ENCODE measurements at places on chromosomes 7 and 10. TPM values are rescaled to one million over a fixed set of nuclear protein-coding genes. Genes with fewer than 3 reads are reported as not detected.

DNA sequence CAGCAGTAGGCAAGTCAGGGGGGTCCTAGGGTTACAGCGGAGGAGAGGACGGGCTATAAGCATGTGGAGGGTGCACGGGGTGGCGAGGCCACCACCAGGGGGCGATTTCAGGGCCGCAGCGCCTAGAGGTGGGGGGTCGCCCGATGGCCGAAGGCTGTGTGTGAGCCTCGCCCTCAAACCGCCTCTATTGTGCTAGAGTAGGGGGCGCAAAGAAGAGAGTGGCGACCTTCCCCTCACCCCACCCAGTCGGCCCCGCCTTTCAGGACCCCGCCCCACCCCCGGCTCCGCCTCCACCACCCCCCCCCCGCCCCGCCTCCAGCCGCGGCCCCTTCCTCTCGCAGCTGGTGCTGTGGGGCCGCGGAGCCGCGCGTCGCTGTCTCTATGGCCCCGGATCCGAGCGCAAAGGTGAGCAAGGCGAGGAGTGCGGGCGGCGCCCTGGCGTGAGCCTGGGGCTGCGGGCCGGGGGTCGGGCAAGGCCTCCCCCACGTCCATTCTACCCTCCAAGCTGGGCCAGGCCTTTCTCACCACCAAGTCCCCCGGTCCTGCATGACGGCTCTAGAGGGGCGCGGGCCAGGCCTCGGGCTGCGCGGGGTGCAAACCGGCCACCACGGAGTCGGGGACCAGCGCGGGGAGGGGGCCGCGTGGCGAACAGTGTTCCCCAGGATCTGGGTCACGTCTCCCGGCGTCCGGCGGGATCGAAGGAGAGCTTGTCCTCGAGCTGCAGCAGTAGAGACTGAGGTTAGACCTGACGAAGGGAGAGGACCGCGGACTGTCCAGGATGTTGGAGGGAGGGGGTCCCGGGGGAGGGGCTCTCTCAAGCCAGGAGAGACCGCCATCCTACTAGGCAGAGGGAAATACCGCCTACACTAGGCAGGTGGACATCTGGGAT is at the start of gene SEMA4G:
TSS of gene SEMA4G (plus strand) at position 318 of the 889 bp plus-strand sequence. CDS start 3,409 bp downstream, outside the sequence.
- peak; percentile 43 for DNase-seq

GRCh38 chr7:28835800-28836199 is 122.3 kb downstream of the TRIL start:
- no peak for DNase-seq

GRCh38 chr10:110556969-110557601 is 10.4 kb upstream of the SMC3 start:
- peak; percentile 80 for DNase-seq

DNA sequence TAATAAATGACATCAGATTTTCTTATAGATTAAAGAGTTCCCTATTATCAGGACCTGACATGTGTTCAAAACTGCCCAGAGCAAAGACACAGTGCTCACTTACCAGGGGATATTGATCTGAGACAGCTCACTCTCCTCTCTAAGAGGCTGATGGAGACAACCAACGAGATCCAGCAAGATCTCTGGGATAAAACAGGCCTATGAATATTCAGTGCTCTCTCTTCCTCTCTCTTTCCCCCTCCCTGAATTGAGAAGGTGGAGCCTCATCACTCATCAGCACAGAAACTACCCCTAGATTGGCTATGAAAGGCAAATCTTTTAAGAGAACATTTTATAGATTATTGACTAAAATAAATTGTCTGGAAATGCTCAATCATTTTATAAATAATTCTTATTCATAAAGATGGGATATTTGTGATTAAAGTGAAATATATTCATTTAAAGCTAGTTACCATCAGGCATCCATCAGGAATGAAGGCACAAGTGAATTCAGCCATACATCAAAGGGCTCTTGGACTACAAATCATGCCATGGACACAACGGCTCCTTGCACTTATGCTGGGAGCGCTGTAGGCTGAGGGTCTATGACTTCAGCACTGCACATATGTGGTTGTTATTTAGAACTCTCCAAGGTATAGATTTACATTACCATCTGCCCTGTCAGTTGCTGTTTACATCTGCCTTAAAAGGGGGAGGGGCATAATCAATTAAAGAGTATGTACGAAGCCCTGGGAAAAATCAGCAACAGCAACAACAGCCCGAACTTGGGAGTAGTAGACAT is 3.4 kb upstream of the PPP1R17 start:
- no peak for DNase-seq

GRCh38 chr7:121000081-121000983 is 11.8 kb downstream of the CPED1 start:
- DNase-seq, result no peak

Gene TSPAN13
- 0.76 TPM for total RNA-seq

- DNase-seq, result no peak
Observed at GRCh38 chr7:27111751-27112277, 9.3 kb upstream of the HOXA2 start.

Gene ADAMTS14
- total RNA-seq, result not detected
